Glutamatergic neuron (in vitro differentiated cells): ENCODE measurements at places on chromosomes 1 and 21. TPM values are rescaled to one million over a fixed set of nuclear protein-coding genes. Genes with fewer than 3 reads are reported as not detected.

The VCAM1 gene
- 0.98 TPM for total RNA-seq

The CCDC17 gene
- 3.8 TPM for total RNA-seq

The TCHHL1 gene
- total RNA-seq = not detected

The FLG2 gene
- total RNA-seq = not detected

The MAEL gene
- not detected for total RNA-seq

The TINAGL1 gene
- total RNA-seq = not detected

The EDARADD gene
- total RNA-seq = 0.98 TPM

The ATP1A2 gene
- total RNA-seq = not detected

The TTC22 gene
- not detected for total RNA-seq

- no peak for DNase-seq
- H3K27me3 ChIP-seq = peaks cover 26% of the 10 kb centered on the region
- H3K36me3 ChIP-seq = no peaks in the 10 kb centered on the region
- H3K4me3 ChIP-seq = no peak overlapping the region
These were observed 531 bp downstream of the TSPEAR start for GRCh38 chr21:44710756-44711326.

GRCh38 chr1:181308098-181308497, 175.2 kb upstream of the CACNA1E start:
- H3K27me3 ChIP-seq = no peaks in the 10 kb centered on the region
- H3K27ac ChIP-seq = no peak overlapping the region
- H3K4me1 ChIP-seq = peaks cover 9% of the 10 kb centered on the region
- H3K36me3 ChIP-seq = peaks cover 5% of the 10 kb centered on the region
- no peak for DNase-seq

DNA sequence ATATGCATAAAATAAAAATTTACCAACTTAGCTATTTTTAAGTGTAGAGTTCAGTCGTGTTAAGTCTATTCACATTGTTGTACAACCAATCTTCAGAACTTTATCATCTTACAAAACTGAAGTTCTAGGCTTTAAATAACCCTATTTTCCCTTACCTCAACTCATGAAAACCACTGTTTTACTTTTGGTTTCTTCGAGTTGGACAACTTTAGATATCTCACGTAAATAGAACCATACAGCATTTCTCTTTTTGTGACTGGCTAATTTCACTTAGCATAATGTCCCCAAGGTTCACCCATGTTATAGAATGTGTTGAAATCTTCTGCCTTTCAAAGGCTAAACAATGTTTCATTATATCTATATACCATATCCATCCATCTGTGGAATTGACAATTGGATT, 819.0 kb upstream of the ADGRL4 start:
- no peaks in the 10 kb centered on the region for H3K36me3 ChIP-seq
- no peak overlapping the region for H3K4me3 ChIP-seq
- no peaks in the 10 kb centered on the region for H3K4me1 ChIP-seq
- DNase-seq = no peak

DNA sequence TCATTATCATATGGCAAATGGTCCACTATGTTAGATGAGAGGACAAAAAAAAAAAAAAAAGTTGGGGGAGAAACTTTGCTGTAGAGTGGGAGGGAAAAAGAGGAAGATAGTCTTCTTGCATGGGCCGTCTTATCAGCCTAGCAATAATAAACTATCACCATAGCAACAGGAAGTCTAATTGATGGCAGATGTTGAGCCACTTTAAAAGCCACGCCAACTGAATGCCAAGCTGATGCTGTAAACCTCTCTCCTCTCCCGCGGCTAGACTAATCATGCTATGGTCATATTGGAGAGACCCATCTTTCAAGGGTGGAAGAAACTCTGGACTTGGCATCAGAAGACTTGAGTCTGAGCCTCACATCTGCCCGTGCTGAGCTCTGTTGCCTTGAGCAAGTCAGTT, 122.2 kb upstream of the HOOK1 start:
- no peaks in the 10 kb centered on the region for H3K36me3 ChIP-seq
- no peak overlapping the region for H3K27ac ChIP-seq
- peaks cover 23% of the 10 kb centered on the region for H3K4me1 ChIP-seq
- H3K27me3 ChIP-seq = no peaks in the 10 kb centered on the region
- no peak for DNase-seq

DNA sequence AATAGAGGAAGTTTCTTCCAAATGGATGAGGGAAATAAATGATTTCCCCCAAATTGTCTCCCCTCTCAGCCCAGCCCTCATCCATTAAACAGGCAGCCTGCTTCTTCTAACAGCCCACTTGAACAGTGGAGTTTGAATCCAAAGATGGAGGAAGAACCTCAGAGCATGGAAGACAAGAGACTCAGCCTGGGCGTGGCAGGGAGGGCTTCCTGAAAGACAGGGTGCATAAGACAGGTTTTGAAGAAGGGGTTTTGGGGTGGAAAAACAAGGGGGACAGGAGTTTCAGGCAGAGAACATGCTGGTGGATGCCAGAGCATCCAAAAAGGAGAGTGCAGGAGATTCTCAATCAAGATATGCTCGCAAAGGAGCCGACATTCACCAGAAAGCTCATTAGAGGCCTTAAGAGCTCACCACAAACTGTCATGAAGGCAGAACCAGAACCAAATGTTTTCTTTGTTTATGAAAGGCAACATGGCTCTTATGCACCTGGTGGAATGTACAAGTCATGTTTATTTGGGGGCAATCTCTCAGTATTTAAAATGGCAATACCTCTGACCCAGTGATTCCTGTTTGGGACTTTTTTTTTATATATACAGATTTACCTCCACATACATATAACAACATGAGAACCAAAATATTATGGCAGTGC, 26.5 kb upstream of the TSPEAR start:
- no peak overlapping the region for H3K27ac ChIP-seq
- peaks cover 33% of the 10 kb centered on the region for H3K36me3 ChIP-seq
- H3K27me3 ChIP-seq = peaks cover 11% of the 10 kb centered on the region
- no peak for DNase-seq
- H3K4me1 ChIP-seq = no peaks in the 10 kb centered on the region
- H3K4me3 ChIP-seq = no peak overlapping the region

- H3K27ac ChIP-seq = no peak overlapping the region
- no peak for DNase-seq
- H3K27me3 ChIP-seq = no peaks in the 10 kb centered on the region
- H3K36me3 ChIP-seq = no peaks in the 10 kb centered on the region
These were observed 326.3 kb upstream of the PKN2 start for GRCh38 chr1:88357729-88358128.

DNA sequence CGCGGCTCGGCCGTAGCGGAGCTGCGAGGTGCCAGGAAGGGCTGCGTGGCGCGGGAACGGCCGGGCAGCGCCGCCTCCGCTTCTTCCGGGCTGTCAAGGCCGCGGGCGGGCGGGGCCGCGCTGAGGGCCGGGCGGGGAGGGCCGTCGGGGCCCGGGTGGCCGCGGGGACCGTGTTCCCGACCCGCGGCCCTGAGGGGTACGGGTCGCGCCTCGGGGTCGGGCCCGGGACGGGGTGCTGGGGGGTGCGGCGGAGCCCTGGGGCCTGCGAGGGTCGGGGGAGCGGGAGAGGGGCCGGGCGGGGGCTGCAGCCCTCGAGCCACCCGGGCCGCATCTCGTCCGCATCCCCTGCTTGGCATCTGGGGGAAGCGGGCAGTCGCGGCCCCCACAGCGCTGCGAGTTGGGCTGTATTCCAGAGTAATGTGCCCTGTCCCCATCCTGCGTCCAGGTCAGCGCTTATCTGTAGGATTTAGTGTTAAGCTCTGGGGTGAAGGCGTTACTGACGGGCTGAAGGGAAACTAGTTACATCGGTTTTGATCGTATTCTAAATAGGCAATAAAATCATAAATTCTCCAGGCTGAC, 379 bp downstream of the RER1 start:
- H3K27ac ChIP-seq = peak overlapping the region; percentile 75
- H3K4me3 ChIP-seq = peak overlapping the region; percentile 93
- DNase-seq = no peak
- no peaks in the 10 kb centered on the region for H3K36me3 ChIP-seq
- H3K4me1 ChIP-seq = peaks cover 15% of the 10 kb centered on the region
- peaks cover 4% of the 10 kb centered on the region for H3K27me3 ChIP-seq

GRCh38 chr1:114075546-114076242, 78.0 kb downstream of the SYT6 start:
- H3K4me3 ChIP-seq = no peak overlapping the region
- no peak for DNase-seq
- peaks cover 19% of the 10 kb centered on the region for H3K36me3 ChIP-seq
- no peaks in the 10 kb centered on the region for H3K27me3 ChIP-seq

DNA sequence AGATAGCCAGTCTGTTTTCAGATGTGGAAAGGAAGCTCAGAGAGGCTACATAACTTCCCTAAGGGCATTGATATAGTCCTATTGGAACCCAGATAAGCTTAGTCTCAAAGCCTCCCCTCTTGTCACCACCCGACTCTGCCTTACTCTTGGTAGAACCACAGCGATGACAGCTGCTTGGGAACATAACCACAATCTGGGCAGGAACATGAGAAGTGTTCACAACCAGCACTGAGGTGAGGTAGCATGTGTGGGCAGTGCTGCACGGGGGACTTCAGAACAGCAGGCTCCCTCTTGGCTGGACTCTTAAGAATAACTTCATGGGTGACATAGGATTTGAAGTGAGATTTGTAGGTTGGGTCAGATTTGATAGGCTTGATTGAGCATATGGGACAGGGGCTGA, 9.3 kb upstream of the S100A10 start:
- H3K27ac ChIP-seq = peak overlapping the region; percentile 43
- H3K27me3 ChIP-seq = peaks cover 7% of the 10 kb centered on the region
- no peak overlapping the region for H3K4me3 ChIP-seq
- DNase-seq = no peak
- no peaks in the 10 kb centered on the region for H3K36me3 ChIP-seq

- no peak overlapping the region for H3K4me3 ChIP-seq
- no peak overlapping the region for H3K27ac ChIP-seq
- no peaks in the 10 kb centered on the region for H3K4me1 ChIP-seq
- no peaks in the 10 kb centered on the region for H3K36me3 ChIP-seq
- H3K27me3 ChIP-seq = no peaks in the 10 kb centered on the region
- no peak for DNase-seq
These were observed 989.8 kb upstream of the B3GALT2 start for GRCh38 chr1:194176212-194176611.

DNA sequence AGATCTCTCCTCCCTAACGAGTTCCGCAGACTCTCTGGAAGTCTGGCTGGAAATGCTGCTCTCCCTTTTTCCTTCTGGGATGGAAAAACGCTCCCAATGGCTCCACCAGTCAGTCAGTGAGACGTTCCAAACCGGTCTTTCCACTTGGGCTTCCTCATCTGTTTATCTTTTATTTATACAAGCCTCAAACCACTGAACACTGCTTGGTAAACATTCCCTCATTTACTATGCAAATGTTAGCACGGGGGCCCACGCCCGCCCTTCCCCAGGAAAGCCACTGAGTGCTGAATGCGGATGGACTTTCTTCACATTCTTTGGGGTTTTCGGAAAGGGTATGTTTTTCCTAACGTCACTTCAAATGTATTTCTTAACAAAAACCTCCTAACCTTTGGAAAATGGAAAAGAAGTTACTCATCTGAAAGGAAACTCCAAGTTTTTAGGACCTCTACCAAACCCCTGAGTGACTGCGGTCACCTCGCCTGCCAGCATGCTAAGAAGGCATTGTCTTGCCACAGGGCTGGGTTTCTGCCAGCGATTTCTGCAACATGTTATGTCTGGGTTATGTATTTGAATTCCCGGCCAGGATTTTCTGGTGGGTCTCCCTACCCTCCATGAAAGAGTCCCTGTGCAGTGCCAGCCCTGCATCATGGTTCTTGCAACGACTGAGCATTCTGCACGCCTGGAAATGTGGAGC, 14.0 kb upstream of the UMODL1 start:
- H3K27ac ChIP-seq = no peak overlapping the region
- H3K4me3 ChIP-seq = no peak overlapping the region
- peaks cover 22% of the 10 kb centered on the region for H3K36me3 ChIP-seq
- H3K27me3 ChIP-seq = peaks cover 7% of the 10 kb centered on the region
- H3K4me1 ChIP-seq = peaks cover 7% of the 10 kb centered on the region

DNA sequence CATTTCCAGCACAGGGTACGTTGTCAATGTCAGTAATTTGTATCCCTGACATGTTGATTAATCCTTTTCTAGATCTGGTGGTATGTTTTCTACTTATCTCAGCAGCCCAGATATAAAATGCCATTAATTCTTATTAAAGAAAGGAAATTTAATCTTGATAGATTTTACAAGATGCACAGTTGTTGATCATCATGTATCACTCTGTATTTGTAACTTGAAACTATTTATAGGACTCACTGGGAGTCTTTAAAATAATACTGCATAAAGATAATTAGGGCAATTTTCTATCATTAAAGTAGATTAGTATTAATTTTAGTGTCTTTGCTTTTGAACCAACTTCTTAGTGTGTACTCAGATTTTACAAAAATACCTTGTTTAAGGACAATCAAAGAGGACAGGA, 84.9 kb downstream of the GREM2 start:
- no peak overlapping the region for H3K4me3 ChIP-seq
- peaks cover 8% of the 10 kb centered on the region for H3K4me1 ChIP-seq
- no peak overlapping the region for H3K27ac ChIP-seq
- no peak for DNase-seq

DNA sequence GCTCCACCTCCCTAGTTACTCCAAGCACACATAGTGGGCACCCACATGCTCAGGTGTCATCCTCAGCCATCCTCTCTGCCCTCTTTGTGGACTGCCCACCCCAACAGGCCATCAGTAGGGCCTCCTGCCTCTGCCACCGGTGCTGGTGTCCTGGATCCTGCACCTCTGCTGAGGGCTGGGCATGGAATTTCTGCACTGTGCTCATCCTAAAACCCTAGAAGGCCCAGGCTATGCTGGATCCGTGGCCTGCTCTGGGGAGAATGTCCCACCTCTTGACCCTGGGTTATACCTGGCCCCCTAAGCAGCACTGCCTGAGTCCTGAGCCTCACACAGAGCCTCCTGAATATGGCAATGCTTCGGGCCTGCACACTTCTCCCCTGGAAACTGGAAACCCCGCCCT, 318.3 kb downstream of the MATN1 start:
- no peak for DNase-seq
- no peak overlapping the region for H3K27ac ChIP-seq
- no peaks in the 10 kb centered on the region for H3K4me1 ChIP-seq
- H3K36me3 ChIP-seq = no peaks in the 10 kb centered on the region
- no peak overlapping the region for H3K4me3 ChIP-seq

- H3K4me3 ChIP-seq = no peak overlapping the region
- no peak overlapping the region for H3K27ac ChIP-seq
- H3K4me1 ChIP-seq = peaks cover 10% of the 10 kb centered on the region
- no peak for DNase-seq
These were observed 75.7 kb upstream of the F3 start for GRCh38 chr1:94617134-94617805.

- H3K4me1 ChIP-seq = peaks cover 13% of the 10 kb centered on the region
- no peak overlapping the region for H3K4me3 ChIP-seq
- H3K36me3 ChIP-seq = peaks cover 5% of the 10 kb centered on the region
- DNase-seq = no peak
- peaks cover 21% of the 10 kb centered on the region for H3K27me3 ChIP-seq
- no peak overlapping the region for H3K27ac ChIP-seq
These were observed 11.7 kb upstream of the EPHA8 start for GRCh38 chr1:22551591-22551990.

DNA sequence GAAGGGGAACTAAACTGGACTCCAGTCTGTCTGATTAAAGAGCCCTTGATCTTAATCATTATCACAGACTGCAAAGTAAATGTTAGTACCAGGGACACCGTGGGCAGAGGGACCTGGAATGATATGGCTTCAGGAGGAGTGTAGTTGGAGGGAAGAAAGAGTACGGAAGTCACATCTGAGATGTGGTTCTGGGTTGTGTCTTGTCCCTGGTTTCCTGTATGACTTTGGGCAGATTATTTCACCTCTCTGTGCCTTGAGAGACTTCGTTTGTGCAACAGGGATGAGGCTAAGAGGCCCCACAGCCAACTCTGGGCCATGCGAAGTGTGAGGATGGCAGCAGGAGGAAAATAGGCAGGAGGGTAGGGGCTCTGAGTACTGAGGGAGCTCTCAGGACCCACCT, 76.1 kb upstream of the SLC2A1 start:
- no peak overlapping the region for H3K4me3 ChIP-seq
- no peaks in the 10 kb centered on the region for H3K36me3 ChIP-seq
- H3K4me1 ChIP-seq = no peaks in the 10 kb centered on the region
- DNase-seq = no peak
- H3K27me3 ChIP-seq = peaks cover 3% of the 10 kb centered on the region
